NCI-H2107 (cell line): ENCODE measurements at places on chromosomes 2 and 18.

DNA sequence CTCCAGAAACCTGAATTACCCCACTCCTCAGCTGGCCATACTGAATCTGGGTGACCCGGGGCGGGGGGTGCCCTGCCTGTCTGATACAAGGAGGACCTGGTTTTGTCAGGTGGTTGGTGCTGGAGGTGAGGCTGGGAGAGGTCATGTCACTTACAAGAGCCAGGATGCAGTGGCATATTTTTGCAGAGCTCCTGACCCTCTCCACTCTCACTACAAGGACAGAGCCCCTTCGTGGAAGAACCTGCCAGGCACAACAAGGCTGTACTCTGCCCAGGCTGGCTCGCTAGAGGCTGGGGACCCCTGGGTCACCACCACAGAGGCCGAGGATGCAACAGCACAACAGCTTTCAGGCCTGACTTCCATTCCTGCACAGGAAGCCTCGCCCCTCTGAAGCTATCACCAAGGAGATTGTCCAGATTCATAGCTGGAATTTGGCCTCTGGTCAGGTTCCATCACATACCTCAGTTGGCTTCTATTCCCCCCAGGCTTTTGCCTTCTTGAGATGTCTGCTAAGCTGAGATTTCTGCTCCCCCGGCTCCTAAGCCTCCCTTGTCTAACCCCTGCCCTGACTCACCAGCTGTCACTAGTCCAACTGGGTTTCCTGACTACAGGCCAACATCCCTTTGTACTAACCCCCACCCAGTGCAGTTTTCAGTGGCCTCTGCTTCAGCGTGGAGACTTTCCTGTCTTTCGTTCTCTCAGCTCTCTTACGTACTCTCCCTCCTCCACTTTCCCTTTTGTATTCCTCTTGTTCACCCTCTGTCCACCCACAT, 132.5 kb upstream of the EPAS1 start:
- DNase-seq = no peak

GRCh38 chr2:15435474-15435873, 125.7 kb downstream of the NBAS start:
- DNase-seq = no peak

- no peak for DNase-seq
These were observed 110.6 kb downstream of the TMEM18 start for GRCh38 chr2:566379-567313.

- DNase-seq = no peak
These were observed 219.6 kb downstream of the ETAA1 start for GRCh38 chr2:67616749-67617148.

- DNase-seq = no peak
These were observed 93.5 kb upstream of the TACR1 start for GRCh38 chr2:75292826-75293225.

DNA sequence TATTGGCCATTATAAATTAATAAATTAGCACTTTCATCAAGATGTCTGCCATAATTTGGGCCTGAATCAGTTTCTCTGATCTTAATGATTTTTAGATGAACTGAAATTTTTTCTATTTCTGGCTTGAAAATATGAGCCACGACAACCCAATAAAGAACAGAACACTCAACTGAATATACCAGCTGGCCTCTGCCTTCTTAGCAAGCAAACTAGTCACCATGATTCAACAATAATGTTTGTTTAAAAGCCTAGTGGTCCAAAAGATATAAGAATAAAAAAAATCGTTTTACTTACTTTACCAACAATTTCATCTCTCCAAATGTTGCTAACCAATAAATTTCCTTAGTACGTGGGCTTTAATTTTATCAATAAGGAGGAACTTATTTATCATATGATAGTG, 66.7 kb upstream of the TTN start:
- no peak for DNase-seq

- DNase-seq = no peak
These were observed 33.6 kb downstream of the CYP26B1 start for GRCh38 chr2:72113847-72114692.

GRCh38 chr2:128637481-128638155, 318.9 kb upstream of the HS6ST1 start:
- DNase-seq = no peak

GRCh38 chr2:6692819-6693218, 172.9 kb downstream of the CMPK2 start:
- DNase-seq = no peak

- DNase-seq = no peak
These were observed 42.1 kb upstream of the REL start for GRCh38 chr2:60839126-60839813.
